ENCODE measurements at places on chromosomes 4 and X.

GRCh38 chr4:121749225-121749624, 15.7 kb downstream of the SMIM43 start:
- DNase-seq, result no peak
- no peaks in the 10 kb centered on the region for H3K36me3 ChIP-seq
- H3K4me1 ChIP-seq, result no peaks in the 10 kb centered on the region
- peaks cover 27% of the 10 kb centered on the region for H3K27me3 ChIP-seq
- no peak overlapping the region for H3K4me3 ChIP-seq

GRCh38 chr4:2432991-2433530, 14.3 kb downstream of the CFAP99 start:
- no peak overlapping the region for H3K4me3 ChIP-seq
- no peaks in the 10 kb centered on the region for H3K27me3 ChIP-seq
- H3K4me1 ChIP-seq, result no peaks in the 10 kb centered on the region
- no peaks in the 10 kb centered on the region for H3K36me3 ChIP-seq

DNA sequence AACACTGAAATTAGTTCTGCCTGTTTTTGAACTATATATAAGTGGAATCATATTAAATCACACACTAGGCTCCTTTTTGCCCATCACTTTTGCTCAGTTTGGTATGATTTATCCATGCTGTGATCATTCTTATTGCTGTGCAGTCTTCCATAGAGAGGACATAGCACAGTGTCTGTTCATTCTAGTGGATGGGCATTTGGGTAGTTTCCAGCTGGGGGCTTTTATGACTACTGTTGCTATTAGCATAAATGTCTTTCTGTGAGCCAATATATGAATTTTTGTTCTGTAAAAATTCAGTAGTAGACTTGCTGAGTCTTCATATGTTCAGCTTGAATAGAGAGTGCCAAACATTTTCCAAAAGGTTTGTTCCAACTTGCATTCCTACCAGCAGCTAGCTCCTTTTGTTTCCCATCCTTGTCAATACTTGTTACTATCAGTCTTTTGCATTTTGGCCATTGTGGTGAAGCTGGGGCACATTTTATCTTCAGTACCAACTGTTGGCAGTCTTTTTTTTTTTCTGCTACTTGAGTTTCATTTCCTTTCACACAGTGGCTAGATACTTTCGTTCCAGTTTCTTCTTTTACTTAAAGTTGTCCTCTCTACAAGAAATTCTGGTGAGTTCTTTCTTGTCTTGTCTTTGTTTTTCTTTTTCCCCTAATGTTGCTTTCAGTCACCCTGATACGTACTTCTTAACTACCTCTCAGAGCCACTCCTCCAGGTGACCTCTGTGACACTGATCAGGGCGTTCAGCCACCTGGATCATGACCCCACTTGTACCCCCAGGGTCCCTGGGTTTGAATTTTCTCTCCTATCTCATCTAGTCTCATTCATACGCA, 87.0 kb downstream of the ANXA3 start:
- no peaks in the 10 kb centered on the region for H3K36me3 ChIP-seq
- peak overlapping the region; percentile 71 for H3K27ac ChIP-seq
- H3K4me1 ChIP-seq, result peaks cover 24% of the 10 kb centered on the region
- peak; percentile 12 for DNase-seq

DNA sequence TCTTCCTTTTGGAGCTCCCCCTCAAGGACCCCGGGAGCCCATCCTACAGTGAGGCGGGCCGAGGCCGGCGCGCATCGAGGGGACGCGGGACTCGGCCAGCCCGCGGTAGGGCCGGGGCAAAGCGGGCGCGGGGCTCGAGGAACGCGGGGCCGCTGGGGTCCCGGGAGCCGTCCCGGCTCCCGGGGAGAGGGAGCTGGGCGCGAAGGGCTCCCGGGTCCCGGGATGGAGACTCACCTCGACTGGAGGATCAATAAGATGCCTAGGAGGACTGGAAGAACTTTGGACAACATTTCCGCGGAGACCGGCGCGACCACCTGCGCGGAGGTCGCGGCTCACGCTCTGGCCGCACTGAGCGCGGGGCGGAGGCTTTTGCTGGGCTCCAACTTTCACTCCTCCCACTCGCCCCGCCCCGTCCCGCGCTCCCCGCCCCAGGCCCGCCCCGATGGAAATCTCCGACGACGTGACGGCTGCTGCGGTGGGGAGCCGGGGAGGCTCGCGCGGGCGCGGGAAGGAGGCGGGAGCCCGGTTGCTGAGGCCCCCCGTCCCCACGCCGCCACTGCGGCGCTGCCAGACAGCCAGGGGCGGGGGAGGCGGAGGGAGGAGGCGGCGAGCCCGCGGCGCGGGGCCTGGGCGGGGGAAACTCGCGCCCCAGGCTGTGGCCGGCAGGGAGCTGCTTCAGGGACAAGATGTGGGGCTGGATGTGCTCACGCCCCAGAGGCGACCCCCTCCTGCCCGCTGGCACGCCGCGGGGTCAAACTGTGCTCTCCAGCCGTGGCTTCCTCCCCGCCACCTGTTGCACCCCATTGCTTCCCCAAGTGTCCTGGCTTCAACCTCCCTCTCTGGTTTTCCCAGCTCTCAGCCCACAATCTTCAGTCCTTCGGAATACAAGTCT, at the start of gene GABRE:
Gene GABRE, minus strand, starts transcription at position 341 of the 892 bp plus-strand sequence. Its CDS starts 51 bp downstream, at position 290.
- H3K27ac ChIP-seq, result no peak within 1 kb of the TSS
- H3K27me3 ChIP-seq, result peaks cover 15% of the 10 kb centered on the region
- no peaks in the 10 kb centered on the region for H3K36me3 ChIP-seq
- no peaks in the 10 kb centered on the region for H3K4me1 ChIP-seq

- no peak overlapping the region for H3K27ac ChIP-seq
- H3K27me3 ChIP-seq, result no peaks in the 10 kb centered on the region
- no peaks in the 10 kb centered on the region for H3K4me1 ChIP-seq
- no peak for DNase-seq
- H3K4me3 ChIP-seq, result no peak overlapping the region
Measured at GRCh38 chrX:115419069-115419468, 129.6 kb downstream of the LUZP4 start.

DNA sequence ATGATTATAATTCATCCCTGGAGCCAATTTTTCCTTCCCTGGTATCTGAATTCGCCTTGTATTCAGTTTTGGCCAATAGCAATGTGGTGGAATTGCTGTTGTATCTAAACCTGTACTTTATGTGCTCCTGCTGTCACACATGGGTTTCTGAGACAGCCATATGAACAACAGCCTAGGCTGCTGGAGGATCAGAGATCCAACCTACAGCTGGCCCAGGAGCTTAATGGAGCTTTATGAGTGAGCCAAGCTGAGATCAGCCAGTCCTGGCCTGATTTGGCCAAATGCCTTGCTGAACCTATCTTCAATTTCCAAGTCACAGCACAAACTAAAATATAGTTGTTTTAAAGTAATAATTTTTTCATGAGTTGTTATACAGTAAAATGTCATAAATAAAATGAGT, 1071.5 kb downstream of the PCDH7 start:
- no peaks in the 10 kb centered on the region for H3K27me3 ChIP-seq
- H3K36me3 ChIP-seq, result no peaks in the 10 kb centered on the region
- H3K27ac ChIP-seq, result no peak overlapping the region
- no peak overlapping the region for H3K4me3 ChIP-seq
- DNase-seq, result no peak

DNA sequence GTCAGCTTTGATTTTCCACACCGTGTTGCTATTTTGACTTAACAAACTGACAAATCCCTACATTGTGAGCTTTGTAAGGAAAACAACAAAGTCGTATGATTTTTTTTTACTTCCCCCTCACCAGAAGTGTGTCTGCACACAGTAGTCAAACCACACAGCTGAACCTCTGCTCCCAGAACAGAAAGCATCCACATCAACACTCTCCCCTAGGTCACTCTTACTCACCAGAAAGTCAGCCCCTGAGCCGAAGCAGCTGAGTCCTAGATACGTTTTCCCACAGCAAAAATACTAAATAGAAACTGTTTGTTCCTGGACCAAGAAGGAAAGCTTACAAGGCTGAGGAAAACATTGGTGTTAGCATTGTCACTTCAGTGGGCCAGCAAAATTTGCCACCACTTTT, 305.7 kb downstream of the DHX15 start:
- no peaks in the 10 kb centered on the region for H3K36me3 ChIP-seq
- no peak overlapping the region for H3K27ac ChIP-seq
- no peaks in the 10 kb centered on the region for H3K4me1 ChIP-seq
- no peak overlapping the region for H3K4me3 ChIP-seq

DNA sequence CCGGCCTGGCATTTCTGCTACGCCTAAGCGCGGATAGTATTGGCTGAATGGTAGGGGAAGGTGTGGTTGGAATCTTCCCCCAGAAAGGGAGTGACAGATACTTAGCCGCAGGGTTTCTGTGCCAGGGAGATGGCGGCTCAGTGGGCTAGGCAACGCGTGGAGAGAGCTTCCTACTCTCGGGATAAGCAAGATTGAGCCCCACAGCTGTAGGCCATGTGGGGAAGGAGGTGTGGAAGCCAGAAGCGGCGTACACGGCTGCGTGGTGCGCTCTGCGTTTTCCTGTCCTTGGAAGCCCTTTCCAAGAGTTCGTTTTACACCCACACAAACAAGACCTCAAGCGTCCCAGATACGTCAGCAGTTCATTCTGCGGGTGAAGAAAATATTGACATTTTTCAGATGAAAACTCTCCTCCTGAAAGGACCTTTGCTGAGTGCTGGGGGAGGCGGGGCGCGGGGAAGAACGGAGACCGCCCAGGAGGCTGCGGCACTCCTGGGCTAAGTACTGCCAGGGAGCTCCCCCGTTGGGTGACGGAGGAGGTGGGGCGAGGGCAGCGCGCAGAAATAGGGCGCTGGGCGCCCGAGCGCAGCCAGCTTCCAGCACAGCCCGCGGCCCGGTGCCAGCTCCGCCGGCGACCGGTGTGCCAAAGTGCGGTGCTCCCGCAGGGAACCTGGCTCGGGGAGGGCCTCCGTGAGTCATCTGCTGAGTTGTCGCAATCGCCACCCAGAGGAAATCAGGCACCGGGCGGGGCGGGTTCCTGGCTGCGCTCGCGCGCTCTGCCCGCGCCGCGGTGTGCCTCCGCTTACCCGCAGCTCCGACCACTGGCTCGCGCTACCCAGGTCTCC, at the start of gene GPAT3:
Gene GPAT3, plus strand, starts transcription at position 589 of the 842 bp plus-strand sequence. CDS start 515 bp downstream, outside the sequence.
- H3K27ac ChIP-seq, result peak within 1 kb of the TSS; percentile 60
- peaks cover 17% of the 10 kb centered on the region for H3K4me1 ChIP-seq
- peak; percentile 78 for DNase-seq
- H3K27me3 ChIP-seq, result peaks cover 20% of the 10 kb centered on the region
- no peaks in the 10 kb centered on the region for H3K36me3 ChIP-seq

DNA sequence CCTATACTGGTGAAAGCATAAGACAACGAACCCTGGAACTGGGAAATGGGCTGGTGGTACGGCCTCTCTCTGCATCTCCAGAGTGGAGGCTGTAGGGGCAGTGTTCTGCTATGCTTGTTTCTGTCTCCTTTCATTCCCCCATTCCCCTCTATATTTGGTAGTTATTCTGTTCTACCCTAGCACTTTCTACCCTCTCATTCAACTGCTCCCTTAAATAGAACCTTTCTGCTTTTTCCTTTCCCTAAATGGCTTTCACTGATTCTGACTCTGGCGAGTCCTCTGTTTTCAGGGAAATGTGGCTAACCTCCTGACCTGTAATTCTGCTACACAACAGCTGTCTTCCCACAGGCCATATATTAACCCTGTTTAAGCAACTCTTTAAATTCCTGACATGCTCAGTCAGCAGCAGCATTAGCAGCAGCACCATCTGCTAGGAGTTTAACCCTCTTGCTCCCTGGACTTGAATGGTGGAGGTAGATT, 94.2 kb downstream of the CXCL13 start:
- no peaks in the 10 kb centered on the region for H3K36me3 ChIP-seq
- no peak overlapping the region for H3K27ac ChIP-seq
- H3K27me3 ChIP-seq, result no peaks in the 10 kb centered on the region
- DNase-seq, result no peak
- no peaks in the 10 kb centered on the region for H3K4me1 ChIP-seq
